ENCODE measurements at places on chromosomes 6 and 20. TPM values are rescaled to one million over a fixed set of nuclear protein-coding genes. Genes with fewer than 3 reads are reported as not detected.

GGTLC1 gene
- total RNA-seq: not detected

EYA4 gene
- 0.35 TPM for total RNA-seq

- H3K4me3 ChIP-seq: no peak overlapping the region
- H3K36me3 ChIP-seq: no peaks in the 10 kb centered on the region
- H3K27ac ChIP-seq: no peak overlapping the region
These were observed 191.2 kb downstream of the MANEA start for GRCh38 chr6:95768539-95768938.

DNA sequence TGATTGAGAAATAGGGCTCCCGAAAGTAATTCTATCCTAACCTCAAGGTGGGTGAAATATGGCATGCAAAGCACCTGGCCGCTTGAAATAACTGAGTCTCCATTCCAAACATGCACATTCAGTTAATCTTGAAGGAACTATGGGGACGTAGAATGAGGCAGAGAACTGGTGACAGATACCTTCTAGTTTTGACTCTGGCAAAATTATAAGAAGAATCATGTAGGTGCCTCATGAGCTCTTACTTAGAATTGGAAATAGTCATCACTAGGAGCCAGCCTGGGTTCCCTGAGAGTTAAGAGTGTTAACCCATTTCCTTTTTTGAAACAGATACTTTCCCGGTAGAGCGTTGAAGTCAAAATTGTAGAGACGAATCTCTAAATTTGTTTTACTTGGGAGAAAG lies 49.3 kb downstream of the RPF2 start:
- H3K36me3 ChIP-seq: no peaks in the 10 kb centered on the region
- peak overlapping the region; percentile 68 for H3K27ac ChIP-seq
- H3K27me3 ChIP-seq: no peaks in the 10 kb centered on the region

DNA sequence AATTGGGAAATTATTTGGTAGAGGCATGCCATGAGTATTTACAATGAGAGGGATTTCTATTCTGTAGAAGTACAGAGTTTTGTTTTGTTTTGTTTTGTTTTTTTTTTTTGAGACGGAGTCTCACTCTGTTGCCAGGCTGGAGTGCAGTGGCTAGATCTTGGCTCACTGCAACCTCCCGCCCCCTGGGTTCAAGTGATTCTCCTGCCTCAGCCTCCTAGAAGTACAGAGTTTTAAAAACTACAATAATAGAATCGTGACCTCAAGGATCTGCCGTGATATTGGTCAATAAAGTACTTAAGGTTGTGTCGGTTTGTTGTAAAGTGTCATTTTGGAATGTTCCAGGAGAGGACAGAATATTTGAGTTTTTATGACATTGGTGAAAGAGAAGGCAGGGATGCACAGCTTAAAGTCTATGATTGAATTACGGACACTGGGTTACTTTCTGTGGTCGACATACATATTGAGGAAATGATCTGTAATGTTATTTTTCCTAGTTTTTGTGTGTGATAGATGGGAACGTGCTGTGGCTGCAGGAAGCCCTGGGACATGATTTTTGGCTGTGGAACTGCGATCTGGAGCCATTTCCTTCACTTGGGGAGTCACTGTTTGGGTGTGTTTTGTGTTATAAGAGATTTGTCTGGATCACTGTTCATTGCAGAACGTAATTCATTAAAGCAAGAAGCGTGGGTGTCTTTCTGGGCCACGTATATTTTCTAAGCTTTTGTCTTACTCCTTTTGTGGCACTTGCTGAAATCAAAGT lies 59.6 kb downstream of the TIAM2 start:
- no peak overlapping the region for H3K4me3 ChIP-seq
- no peaks in the 10 kb centered on the region for H3K27me3 ChIP-seq

DNA sequence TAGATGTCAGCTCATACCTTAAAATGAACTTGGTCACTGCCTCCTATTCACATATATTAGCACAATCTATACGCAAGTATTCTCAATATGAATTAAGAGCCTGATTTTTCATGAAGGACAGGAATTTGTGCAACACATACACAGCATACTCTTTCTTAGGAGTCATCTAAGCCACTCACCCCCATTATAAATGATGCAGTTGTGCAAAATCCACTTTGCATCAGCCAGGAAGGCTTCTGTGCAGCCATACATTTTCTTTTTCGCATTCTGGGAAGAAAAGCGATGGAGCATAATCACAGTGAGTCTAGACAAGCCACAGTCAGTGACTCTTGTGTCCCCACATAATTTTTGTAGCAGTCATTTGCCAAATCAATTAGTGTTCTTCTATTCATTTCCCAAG lies 66.5 kb downstream of the ZMYND8 start:
- H3K27ac ChIP-seq: no peak overlapping the region
- H3K36me3 ChIP-seq: no peaks in the 10 kb centered on the region
- H3K4me1 ChIP-seq: no peaks in the 10 kb centered on the region
- no peaks in the 10 kb centered on the region for H3K27me3 ChIP-seq

DNA sequence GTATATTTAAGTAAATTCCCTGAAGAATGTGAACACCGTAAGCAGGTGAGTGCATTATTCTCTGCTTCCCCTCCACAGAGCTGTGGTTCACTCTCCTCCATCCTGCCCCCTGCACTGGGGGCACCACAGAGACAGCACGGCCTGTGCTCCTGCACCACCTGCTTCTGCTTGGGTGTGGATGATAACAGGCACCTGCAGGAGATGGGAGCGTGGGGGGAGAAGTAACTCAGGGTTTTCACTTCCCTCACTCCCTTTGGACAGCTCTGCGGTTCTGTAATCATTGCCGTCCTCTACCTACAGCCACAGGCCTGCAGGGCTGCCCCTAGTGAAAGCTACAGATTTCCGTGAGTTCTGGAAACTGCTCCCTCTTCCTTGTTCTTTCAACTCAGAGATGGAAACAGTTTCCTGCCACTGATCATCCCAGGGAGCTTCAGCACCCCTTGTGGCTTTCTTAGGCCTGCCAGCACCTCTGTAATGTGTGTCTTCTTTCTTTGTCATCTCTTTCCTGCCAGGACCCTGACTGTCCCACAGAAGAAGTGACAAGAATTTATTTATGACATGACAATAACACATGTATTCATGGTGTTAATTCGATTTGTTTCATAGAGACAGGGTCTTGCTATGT lies 21.3 kb upstream of the MICB start:
- H3K4me3 ChIP-seq: no peak overlapping the region
- H3K4me1 ChIP-seq: no peaks in the 10 kb centered on the region
- no peak overlapping the region for H3K27ac ChIP-seq
- no peaks in the 10 kb centered on the region for H3K27me3 ChIP-seq
- no peak for DNase-seq

DNA sequence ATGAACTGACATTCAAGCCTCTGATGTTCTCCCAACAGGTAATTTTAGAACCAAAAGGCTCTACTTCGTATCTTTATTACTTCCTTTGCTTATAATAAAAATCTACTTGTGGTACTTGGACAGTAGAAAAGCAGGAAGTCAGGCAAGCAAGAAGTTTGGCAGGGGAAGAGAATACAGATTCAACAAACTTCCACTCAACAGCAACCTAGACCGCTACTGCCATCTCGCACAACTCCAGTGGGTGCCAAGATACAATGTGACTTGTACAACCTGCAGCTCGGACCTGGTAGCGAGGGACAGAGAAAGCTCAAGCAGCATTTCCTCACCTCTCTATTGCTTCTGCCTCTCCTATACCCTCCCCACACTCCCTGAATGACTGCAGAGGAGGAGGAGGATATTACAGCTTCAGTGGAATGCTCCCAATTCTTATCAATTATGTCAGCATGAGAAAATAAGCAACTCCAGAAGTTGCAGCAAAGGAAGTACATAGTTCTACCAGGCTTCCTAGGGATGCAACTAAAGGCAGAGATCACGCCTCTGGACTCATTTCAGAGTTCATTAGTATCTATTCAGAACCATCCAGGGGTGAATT lies 76.5 kb downstream of the MBOAT1 start:
- H3K36me3 ChIP-seq: no peaks in the 10 kb centered on the region
- DNase-seq: no peak
- no peak overlapping the region for H3K27ac ChIP-seq

DNA sequence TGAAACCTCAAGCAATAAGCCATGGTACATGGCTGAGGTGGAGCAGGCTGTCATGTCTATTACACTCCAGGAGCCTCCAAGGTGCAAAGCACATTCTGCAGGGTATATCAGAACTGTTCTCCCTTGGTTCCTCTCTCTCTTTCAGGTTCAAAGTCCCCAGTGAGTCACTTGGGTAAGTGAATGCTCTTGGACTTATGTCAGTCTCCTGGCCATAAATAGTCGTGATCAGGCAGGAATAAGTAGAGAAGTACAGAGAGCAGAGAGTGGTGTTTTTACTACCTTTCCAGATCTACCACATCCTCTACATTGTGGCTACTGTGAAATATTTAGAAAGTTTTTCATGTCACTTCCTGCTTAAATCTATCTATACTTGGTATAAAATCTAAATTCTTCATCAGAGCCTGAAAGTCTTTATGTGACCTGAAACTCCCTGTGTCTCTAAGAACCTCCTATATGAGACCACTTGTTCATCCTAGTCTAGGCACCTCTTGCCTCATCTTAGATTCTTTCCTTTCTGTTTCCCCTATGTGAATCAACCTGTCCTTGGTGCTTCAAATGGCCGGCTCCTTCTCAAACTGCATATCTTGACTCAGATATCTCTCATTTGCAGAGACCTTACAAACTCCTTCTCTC lies 1077.6 kb upstream of the MAP3K7 start:
- H3K4me3 ChIP-seq: no peak overlapping the region
- H3K27me3 ChIP-seq: no peaks in the 10 kb centered on the region
- H3K27ac ChIP-seq: no peak overlapping the region

DNA sequence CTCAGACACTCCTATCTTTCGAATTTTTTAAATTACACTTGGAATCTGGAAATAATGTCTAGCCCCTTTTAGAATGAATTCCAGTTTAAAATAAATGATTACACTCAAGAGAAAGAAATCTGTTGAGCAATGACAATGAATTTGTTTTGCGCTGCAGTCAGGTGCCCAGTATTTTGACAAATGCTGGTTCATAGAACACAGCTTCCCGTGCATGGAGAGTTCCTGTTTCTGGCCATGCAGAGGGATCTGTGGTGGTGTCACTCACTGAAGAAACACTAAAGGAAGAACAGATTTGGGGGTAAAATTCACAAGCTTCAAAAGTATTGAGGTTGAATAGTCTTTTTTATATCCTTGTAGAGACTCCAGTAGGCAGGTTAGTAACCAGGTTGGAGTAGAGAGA lies 113.4 kb upstream of the CEP85L start:
- no peaks in the 10 kb centered on the region for H3K27me3 ChIP-seq
- no peak for DNase-seq
- no peaks in the 10 kb centered on the region for H3K4me1 ChIP-seq
- no peaks in the 10 kb centered on the region for H3K36me3 ChIP-seq

DNA sequence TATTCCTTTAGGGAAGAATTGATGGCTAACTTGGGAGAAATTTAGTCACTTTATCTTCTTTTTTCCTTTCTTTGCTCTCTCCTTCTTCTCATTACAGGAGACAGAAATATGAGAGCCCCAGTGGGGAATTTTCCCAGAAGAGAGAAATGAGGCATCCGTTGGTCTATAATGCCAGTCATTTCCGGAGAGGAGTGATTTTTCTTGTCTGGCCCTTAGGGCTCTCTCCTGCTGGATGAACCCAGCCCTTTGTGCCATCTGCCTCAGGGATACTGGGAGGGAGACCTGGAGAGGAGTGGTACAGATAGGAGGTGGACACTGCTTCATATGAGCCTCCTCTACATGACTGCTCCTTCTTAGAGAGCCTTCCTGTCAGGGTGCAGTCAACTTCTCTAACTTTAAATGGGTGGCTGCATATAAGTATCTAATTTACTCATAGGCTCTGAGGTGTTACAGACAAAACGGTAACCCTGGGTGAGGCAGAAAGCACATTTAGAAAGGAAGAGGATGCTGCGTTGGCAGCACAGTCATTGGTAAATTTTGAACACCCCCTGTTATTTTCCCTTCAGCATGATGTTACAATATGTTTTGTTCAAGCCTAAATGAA lies 21.9 kb downstream of the RIMS1 start:
- no peaks in the 10 kb centered on the region for H3K36me3 ChIP-seq
- no peak overlapping the region for H3K27ac ChIP-seq
- DNase-seq: no peak
- H3K4me3 ChIP-seq: no peak overlapping the region
- H3K27me3 ChIP-seq: no peaks in the 10 kb centered on the region
- H3K4me1 ChIP-seq: no peaks in the 10 kb centered on the region

DNA sequence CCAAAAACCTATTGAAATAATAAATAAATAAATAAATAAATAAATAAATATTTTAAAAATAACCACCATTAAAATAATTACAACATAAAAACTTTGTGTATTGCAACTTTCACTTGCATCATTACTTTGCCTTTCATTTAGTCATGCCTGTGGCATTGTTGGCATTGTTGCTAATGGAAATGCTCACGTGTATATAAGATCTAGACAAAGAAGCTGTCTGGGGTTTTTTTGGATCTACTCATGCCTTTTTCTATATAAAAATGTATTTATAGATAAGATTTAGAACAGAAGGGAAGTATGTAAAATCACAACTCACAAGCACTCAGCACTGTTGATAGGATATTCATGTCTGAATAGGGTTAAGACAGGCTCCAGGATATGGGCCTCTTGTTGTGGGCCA lies 27.9 kb downstream of the GFRA4 start:
- peaks cover 3% of the 10 kb centered on the region for H3K36me3 ChIP-seq
- H3K4me3 ChIP-seq: no peak overlapping the region
- H3K4me1 ChIP-seq: no peaks in the 10 kb centered on the region
- DNase-seq: no peak

DNA sequence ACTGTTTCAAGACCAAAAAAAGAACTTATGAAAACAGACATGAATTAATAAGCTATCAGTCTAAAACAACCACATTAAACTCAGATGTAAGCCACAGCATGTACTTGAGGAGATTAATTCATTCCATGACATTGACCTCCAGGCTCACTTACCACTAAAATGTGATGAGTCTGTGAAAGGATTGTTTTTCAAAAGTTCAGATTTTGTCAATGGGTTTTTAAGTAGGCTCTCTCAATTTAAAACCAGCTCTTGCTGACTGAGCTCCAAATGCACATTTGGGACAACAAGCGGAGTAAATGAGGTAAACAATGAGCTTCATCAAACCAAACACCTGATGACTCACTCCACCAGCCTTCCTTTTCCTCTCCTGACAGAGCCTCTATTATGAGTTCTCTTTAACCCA lies 197.0 kb downstream of the SIM1 start:
- H3K4me1 ChIP-seq: no peaks in the 10 kb centered on the region
- no peak overlapping the region for H3K4me3 ChIP-seq
- H3K36me3 ChIP-seq: no peaks in the 10 kb centered on the region
- H3K27me3 ChIP-seq: no peaks in the 10 kb centered on the region
- no peak overlapping the region for H3K27ac ChIP-seq

- no peaks in the 10 kb centered on the region for H3K36me3 ChIP-seq
- H3K27ac ChIP-seq: no peak overlapping the region
- H3K27me3 ChIP-seq: no peaks in the 10 kb centered on the region
- H3K4me3 ChIP-seq: no peak overlapping the region
- DNase-seq: no peak
- no peaks in the 10 kb centered on the region for H3K4me1 ChIP-seq
These were observed 9.8 kb upstream of the NDUFAF4 start for GRCh38 chr6:96907498-96907897.

- H3K4me3 ChIP-seq: peak overlapping the region; percentile 71
- peak overlapping the region; percentile 74 for H3K27ac ChIP-seq
- DNase-seq: no peak
- H3K4me1 ChIP-seq: no peaks in the 10 kb centered on the region
These were observed 1.4 kb downstream of the CLIC1 start for GRCh38 chr6:31734821-31735406.

Data from right lobe of liver (tissue), 6 donors.